Breast epithelium (tissue), 4 donors: ENCODE measurements at places on chromosomes 7 and 10. TPM values are rescaled to one million over a fixed set of nuclear protein-coding genes. Genes with fewer than 3 reads are reported as not detected.

The PRR15 gene
- total RNA-seq = 13.2 TPM

The AGMO gene
- total RNA-seq = 1.6 TPM

The ANKRD2 gene
- not detected for total RNA-seq

The CRHR2 gene
- total RNA-seq = 0.16 TPM

The NODAL gene
- total RNA-seq = not detected

The UBE3C gene
- 87.4 TPM for total RNA-seq
